ENCODE measurements at places on chromosomes 2 and 18.

- DNase-seq = no peak
Observed at GRCh38 chr2:159285433-159285832, 1.1 kb downstream of the WDSUB1 start.

DNA sequence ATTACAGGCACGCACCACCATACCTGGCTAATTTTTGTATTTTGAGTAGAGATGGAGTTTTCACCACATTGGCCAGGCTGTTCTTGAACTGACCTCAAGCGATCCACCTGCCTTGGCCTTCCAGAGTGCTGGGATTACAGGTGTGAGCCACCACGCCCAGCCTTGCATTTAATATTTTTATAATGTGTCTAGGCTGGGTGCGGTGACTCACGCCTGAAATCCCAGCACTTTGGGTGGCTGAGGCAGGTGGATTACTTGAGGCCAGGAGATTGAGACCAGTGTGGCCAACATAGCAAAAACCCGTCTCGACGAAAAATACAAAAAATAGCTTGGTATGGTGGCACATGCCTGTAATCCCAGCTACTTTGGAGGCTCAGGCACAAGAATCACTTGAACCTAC lies 3.2 kb downstream of the RPL37A start:
- DNase-seq = no peak

- no peak for DNase-seq
Observed at GRCh38 chr2:41242001-41242331, 790.1 kb upstream of the SLC8A1 start.

DNA sequence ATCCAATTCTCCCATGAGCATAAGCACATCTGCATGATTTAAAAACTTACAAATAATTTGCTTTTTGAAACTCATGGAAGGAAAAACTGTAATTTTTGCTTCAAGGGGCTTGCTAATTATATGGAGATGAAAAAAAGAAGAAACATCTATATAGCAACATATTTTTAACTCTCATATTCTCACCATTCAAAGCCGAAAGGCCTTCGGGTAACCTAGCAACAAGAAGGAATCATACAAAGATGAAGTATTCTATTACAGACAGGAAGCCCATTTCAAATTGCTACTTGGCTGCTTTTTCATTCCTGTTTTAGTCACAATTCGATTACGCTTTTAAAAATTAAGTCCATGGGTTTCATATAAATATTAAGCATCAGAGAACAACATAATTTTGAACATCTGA lies 39.2 kb upstream of the RNU4ATAC start:
- no peak for DNase-seq

- DNase-seq = no peak
Observed at GRCh38 chr2:80531319-80531718, 226.8 kb upstream of the LRRTM1 start.

DNA sequence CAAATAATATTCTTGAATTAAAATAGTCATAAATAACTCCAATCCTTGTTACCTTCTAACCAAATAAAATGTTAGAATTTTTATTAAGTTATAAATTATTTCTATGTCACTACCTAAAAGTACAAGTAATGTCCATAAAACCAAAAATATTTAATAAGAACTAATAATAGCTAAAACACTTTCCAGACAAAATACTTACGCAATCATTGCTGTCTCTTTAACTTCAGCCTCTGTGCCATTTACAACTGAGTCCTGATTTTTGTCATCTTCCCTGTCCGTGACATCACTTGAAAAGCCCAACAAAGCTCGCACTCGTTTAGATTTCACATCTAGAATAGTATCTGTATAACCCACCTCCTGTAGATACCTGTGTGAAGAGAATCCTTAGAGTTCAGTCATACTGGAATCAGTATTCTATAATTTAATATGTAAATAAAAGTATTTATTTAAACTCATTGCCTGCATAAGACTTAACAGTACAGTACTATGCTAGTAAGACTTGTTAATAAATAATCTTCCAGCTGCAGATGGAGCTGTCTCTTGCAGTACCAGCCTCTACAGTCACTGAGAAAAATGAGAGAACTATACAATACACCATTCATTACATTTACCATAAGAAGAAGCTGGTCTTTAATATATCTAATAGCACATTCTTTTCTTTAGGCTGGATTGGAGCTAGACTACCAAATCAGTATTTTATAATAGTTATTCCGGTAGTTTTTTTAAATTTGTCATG lies 63.8 kb downstream of the STRN start:
- no peak for DNase-seq

GRCh38 chr18:57759650-57760049 lies 43.5 kb downstream of the ATP8B1 start:
- no peak for DNase-seq

GRCh38 chr18:58195278-58195765 lies 151.3 kb downstream of the NEDD4L start:
- no peak for DNase-seq

GRCh38 chr2:183996825-183997793 lies 601.2 kb upstream of the ZNF804A start:
- DNase-seq = no peak

DNA sequence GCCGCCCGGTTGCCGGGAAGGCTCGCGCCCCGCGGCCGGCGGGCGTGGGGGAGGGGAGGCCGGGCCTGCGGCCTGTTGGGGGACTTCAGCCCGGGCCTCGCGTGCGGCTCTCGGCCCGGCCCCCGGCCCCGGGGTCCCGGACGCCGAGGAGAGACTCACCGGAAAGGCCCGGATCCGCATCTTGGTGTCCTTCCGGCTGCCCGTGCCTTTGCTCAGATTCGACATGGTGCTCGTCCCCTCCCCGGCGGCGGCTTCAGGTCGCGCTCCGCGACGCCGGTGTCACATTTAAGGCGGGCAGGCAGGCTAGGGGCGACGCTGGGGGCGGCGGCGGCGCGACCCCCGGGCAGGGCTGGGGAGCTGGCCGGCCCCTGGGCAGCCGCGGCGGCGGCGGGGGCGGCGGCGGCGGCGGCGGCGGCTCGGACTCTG lies 365 bp downstream of the CUL3 start:
- DNase-seq = peak; percentile 43

GRCh38 chr2:116499389-116499788 lies 1315.1 kb upstream of the DDX18 start:
- no peak for DNase-seq

GRCh38 chr2:190137561-190137960 lies 75.0 kb upstream of the MSTN start:
- DNase-seq = peak; percentile 22

DNA sequence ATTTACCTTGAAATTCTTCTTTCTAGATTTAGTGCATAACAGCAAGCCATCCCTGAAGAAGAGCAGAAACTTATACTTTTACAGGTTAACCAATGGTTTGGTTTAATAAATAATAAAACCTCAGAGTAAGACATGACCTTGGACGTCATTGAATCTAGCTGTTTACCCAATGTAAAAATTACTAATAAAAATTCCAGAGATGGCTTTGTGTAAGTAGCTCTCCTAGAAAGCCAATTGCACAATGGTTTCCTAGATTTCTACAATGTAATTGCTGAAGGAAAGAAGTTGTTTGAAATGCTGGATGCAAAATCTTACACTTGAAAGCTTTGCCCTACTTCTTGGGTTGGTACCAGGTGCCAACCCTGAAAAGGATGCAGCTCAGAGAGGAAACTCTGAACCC lies 1.5 kb downstream of the XDH start:
- no peak for DNase-seq

DNA sequence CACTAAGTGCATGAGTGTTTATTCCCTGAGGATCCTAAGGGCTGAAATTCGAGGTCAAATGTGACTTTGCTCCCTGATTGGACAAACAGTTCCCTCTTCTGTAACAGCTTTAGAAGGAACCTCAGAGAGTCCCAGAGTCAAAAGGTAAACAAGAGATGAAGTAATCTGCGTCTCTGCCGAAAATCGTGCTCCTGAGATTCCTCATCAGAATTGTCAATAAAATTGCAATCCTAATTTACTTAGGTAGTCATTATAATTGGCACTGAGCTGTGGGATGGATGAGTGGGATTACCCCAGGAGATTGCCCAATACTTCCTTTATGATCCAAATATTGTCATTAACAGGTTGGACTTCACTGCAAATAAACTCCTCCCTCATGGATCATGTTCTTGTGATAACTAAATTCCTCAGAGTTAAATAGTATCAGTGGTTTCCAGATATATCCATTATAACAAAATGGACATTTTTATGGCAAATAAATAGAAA lies 907 bp upstream of the SUCLG1 start:
- DNase-seq = no peak

- DNase-seq = peak; percentile 93
Observed at GRCh38 chr2:64988420-64989125, 626 bp upstream of the SLC1A4 start.

GRCh38 chr18:8754995-8755960 lies 49.9 kb downstream of the MTCL1 start:
- peak; percentile 87 for DNase-seq

DNA sequence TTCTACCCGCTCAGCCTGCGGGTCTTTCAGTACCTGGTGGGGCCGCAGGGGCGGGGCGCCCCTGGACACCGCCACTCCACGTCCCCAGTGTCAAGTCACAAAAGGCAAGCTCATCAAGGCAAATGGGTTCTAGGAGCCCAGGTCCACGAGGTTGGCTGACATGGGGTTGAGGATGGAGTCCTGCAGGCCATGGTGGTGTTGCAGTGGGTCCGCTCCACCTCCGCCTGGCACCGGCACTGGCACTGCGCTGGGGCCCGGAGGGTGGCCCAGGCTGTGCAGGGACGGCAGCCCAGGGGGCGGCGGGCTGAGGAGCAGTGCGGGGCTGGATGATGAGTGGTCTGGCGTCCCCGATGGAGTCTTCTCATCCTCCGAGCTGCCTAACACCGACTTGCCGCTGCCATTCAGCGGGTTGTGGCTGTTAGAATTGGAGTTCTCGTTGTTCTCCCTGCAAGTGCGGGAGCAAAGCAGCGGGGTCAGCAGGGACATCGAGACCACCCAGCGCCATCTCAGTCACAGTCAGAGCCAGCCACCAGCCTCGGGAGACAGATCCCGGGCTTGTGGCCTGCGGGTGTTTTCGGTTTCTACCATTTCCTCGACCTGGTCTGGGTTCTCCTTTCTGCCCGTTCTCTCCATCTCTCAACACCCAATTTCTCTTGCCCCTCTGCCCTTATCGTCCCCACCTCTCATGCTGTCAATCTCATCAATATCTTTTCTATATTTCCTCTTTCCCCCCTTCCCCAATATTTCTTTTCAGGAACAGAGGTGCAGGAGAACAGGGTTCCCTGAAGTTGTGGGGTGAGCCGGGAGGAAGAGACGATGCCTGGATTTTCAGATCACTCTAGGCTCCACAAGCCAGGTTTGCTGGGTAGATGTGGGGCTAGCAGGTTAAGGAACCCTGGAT lies 3.0 kb downstream of the SIX2 start:
- DNase-seq = no peak

DNA sequence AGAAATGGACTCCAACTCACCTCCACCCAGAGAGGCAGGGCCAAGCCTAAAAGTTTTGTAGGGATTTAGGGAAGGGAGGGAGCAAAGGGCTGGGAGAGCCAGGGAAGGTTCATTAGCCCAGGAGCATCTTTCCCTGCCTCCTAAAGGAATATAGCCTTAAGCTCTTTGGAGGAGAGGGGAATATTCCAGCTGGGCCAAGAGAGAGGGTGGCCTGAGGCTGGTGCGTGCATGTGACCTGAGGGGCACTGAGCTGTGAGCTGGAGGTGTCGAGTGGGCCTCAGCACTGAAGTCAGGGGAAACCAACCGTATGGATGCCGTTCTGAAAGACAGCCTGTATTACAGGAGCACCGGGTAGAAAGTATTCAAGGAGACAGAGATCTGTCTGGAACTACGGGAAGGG lies 112.6 kb downstream of the KLHL29 start:
- no peak for DNase-seq

DNA sequence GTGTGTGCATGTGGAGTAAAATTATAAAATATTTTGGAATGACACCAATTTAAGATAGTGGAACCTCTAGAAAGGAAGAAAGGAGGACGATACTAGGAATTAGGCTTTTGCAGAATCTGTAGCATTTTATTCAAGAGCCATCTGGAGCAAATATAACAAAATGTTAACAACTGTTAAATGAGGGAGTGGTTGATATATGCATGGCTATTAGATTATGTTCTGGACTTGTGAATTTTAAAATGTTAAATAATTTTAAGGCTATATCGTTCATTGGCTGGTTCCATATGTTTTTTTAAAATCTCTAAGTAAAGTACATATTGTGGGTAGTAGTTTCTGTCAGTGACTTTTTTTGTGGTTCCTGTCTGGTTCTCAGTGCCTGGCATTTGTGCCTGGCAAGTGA lies 123.2 kb downstream of the PKP4 start:
- no peak for DNase-seq

DNA sequence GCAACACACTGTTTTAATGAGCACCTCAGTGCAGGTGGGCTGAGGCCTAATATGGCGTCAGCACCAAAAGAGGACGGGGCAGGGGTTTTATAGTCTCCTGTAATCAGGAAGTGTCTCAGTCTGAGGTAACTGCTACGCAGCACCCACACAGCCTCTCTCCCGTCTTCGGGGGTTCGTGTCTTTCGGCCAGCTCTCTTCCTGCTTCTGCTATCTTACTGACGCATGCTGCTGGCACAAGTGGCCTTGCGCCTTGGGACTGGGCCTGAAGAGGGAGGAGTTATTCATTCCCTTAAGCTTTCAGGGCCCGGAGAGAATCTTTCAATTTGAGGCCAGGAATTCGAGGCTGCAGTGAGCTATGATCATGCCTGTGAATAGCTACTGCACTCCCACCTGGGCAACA lies 14.5 kb upstream of the PAPOLG start:
- no peak for DNase-seq

DNA sequence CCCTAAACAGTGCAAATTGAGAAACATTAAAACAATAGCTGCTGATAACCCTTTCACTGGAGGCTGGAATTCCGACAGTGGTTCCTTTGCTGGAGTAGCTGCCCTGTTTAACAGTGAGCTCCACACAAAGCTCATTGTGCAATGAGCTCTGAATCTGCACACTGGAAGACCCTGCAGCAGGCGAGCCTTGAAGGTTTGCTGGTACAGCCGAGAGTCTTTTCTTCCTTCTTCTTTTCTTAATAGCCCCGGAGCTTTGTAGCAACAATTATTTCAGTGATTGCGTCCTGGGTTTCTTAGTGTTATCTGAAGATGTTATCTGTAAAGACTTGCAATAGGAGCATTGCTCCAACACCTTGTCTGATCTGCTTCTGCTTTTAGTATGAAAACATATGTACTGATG lies 50.8 kb upstream of the CXCR4 start:
- DNase-seq = no peak

DNA sequence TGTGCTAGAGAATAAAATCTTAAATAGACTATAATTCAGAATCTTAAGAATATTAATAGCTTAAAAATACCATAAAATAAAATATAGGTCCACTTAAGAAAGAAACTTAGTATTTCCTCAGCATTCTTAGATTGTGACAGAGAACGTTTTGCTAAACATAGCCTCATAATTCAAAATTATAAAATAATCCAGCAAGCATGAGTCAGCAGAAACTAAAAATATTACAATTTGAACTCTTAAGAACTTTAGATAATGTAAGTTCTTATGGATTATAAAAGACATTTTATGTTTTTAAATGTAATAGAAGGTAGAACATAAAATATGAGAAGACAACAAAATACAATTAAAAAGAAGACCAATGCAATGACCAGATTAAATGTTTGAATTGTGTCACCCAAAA lies 164.5 kb upstream of the MC4R start:
- no peak for DNase-seq

- no peak for DNase-seq
Observed at GRCh38 chr2:54648256-54648655, 75.2 kb upstream of the EML6 start.

GRCh38 chr18:27240383-27240782 lies 55.3 kb upstream of the CHST9 start:
- DNase-seq = no peak

Data from fibroblast of skin of abdomen (primary cell).